ENCODE measurements at places on chromosomes 7 and 10.
A peak's percentile ranks its signal among the peaks of the same experiment; 100 is the strongest.

DNA sequence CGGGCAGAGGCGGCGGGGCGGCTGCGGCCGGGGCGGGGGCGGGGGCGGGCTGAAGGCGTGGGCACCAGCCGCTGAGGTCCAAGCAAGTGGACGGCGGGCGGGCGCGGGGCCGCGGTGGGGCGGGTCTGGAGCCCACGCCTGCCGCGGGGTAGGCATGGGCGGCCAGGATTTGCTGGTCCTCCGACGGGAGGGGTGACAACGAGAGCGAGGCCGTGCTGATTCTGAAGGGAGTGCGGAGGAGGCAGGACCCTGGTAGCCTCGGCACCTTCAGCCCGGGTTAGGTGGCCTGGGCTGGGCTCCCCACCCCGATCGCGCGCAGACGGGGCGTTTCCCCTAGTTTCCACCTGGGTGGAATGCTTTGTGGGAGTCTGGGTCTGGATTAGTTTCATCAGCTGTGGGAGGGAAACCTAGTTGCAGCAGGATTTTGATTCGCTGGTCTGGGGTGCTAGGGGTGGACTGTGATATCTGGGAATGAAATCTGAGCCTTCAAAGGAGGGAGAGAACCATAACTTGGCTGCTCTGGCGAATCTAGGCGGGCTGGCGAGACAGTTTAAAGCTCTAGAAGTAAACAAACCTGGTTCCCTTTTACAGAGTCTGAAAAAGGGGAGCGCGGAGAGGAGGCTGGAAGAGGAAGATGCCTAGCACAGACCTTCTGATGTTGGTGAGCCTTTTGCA lies 609 bp downstream of the SGPL1 start:
- DNase-seq = peak; percentile 14

DNA sequence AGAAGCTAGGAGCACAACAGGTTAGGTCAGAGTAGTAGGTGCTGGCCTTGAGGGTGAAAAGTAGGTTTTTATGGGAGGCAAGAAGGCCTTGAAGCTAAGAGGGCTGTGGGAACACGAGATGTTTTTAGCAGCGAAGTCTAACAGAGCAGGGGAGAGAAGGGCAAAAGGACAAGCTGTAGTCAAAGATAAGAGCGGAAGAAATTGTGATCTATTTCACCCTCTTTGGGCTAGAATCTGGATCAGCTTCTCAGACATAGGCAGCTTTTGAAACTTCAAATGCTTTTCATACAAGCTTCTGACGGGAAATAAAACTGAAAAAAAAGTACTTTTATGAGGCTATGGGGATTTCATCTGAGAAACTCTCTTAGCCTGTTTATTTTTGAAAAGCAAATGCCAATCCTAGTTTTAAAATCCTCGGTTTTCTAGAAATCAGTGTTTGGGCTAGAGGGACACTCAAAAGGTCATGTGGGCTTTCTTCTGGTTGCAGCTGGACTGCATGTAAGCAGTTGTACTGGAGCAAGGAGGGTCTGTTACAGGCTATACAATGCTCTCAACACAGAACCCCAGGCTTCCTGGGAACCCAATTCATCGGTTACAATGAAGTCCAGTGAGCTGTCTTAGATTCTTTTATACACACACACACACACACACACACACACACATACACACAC lies 83.6 kb downstream of the RNF216 start:
- DNase-seq = no peak

DNA sequence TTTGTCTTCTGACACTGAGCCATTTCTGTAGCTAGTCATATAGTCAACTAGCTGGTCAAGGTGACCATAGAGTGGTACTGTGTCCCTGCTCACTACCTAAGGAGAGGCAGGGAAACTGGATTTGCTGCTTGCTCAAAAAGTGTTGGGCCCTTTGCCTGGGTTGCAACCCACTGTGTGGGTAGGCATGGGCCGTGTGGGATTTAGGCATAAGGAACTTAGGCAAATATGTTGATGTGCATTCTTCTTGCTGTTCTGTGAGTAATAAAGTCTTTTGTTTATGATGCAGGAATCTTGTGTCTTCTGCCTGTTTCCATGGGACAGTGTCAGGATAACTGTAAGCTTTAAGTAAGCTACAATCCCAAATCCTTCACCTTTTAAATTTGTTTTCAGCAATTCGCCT lies 23.1 kb upstream of the TCTN3 start:
- DNase-seq = no peak

DNA sequence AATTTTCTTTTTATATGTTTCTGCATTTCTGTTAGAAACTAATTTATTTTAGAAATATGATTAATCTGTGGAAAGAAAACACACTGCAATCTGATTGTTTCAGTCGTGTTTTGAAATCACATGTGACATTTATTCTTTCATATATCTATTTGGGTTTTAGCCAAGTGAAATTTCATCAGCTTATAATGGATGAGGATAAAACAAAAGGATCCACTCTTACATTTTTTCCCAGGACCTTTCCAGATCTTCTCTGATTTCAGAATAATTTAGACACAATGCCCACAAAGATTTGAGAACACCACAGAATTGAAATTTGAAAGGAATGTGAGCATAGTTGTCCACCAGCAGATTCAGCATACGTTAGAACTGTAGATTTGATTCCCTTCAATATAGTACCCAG lies 29.1 kb downstream of the CBLL1 start:
- DNase-seq = no peak

DNA sequence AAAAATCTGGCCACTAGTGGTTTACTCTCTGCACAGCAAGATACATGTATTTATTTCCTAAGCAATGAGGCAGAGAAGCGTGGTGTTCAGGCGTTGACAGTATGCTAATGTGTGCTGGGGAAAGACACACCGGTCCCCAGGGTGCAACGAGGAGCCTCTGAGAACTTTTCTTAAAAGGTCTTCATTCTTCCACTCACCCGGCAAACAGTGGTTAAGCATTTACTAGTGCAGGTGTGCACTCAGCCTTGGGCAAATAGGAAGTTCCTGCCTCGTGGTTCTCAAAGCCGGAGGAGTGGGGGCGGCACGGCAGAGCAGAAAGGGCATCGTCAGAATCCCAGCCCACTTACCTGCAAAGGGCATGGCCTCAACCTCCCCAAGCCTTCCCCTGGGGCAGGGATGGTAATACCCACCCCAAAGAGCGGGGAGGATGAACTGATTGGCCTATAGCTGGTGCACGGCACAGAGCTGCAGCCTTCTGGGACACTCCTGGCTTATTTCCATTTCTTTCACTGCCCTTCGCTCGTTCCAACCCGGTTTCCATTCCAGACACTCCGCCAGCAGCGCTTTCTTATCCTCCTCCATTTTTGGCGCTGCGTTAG lies 184.3 kb upstream of the CTBP2 start:
- no peak for DNase-seq

- DNase-seq = no peak
Observed at GRCh38 chr7:128055637-128056036, 24.4 kb upstream of the LRRC4 start.

DNA sequence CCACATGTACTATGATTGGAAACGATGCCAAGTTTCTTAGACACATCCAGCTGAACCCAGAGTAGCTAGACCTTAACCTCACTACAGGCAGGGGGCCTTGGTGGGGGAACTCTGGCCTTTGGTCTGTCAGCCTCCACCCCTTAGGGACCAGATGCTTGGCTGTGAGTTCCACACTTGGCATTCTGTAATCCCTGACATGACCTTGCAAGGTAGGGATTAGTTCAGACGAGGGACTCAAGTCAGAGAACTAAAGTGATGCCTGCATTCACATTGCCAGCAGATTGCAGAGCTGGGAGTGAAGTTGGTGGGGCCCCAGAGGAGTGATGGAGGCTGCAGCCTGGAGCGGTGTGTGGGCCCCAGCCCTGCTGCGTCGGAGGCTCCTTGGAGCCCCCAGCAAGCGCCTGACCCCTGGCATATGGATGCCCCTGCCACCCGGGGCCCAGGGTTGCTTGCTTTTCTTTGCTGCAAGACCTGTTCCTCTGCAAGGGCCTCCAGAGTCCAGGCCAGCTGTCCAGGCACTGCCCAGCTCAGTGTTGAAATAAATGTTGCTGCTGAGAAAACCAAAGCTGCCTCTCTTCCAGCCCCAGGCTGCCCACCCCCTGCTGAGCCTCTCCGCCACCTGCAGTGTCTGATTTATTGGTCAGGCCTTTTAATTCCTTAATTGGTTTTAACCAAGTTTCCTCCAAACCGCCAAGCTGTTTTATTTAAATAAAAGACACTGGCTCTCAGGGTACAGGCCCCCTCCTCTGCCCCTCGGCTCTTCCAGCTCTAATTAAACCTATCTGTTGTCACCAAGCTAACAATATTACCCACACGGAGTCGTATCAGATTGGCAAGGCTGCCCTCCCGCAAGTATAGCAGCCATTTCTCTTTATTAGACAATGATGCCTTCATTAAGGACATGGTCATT lies 4.7 kb downstream of the NPTX2 start:
- DNase-seq = no peak

GRCh38 chr7:51079494-51079893 lies 237.1 kb downstream of the COBL start:
- DNase-seq = no peak

DNA sequence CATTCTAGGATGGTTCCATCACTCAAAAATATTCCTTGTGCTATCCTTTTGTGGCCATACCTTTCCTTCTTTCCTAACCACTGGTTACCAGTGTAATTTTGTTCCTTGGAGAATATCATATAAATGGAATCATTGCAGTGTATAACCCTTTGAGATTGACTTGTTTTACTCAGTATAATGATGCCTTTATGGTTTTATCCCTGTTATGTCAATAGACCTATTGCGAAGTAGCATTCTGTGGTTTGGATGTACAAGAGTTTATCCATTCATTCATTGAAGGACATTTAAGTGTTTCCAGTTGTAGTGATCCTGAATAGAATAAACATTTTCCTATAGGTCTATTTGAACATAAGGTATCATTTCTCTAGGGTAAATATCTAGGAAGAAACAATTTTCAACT lies 54.2 kb downstream of the RBM33 start:
- no peak for DNase-seq

- no peak for DNase-seq
Observed at GRCh38 chr10:29805134-29805723, 170.5 kb upstream of the SVIL start.

DNA sequence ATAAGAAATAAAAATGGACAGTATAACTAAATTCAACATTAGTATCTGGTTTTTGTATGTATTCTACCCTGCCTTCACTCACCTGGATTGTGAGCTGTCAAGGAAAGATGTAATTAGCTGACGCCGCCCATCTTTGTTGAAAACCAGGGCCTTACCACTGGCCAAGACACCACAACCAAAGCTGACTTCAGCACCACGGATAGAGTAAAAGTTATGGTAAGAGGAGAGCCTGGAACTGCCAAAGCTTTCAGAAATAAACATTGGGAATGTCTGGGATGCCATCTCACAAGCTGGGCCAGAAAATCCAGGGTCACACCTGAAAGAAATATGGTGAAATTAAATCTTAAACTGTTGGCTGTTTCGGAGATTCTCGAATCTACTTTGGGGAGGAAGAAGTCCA lies 190.1 kb upstream of the SLC26A5 start:
- DNase-seq = no peak

DNA sequence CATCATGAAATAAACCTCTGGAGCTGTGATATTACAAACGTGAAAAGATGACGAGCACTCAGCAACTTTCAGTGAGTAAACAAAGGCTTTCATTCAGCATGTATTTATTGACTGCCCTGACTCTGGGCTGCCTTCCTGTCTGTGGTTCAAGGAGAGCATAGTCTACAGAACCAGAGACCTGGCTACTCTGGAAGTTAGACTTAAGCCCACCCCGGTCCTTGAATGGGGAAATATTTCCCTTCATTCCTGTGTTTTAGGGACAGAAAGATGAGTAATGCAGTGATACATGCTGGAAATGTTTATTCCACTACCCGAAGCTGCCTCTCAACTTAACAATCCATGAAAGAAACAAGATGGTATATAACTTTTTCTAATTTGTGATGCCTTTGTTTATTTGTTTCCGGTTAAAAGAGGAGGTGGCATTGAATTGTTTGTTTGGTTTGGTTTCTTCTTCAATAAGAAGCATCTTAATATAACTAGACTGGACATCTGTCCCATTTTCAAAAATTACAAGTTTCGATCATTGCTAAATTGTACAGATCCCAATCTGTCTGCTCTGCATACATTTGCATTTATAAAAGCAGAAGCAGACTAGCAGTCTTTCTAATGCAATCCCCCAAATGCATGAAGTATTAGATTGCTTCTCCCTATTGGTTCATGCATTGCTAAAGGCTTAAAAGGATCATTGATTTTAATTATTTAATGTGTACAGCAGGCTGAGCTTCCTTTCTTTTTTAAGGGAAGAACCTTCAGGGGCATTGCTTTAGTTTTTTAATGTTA lies 57.7 kb downstream of the TRUB1 start:
- DNase-seq = no peak

- DNase-seq = no peak
Observed at GRCh38 chr10:97724341-97724941, 10.9 kb downstream of the MARVELD1 start.

DNA sequence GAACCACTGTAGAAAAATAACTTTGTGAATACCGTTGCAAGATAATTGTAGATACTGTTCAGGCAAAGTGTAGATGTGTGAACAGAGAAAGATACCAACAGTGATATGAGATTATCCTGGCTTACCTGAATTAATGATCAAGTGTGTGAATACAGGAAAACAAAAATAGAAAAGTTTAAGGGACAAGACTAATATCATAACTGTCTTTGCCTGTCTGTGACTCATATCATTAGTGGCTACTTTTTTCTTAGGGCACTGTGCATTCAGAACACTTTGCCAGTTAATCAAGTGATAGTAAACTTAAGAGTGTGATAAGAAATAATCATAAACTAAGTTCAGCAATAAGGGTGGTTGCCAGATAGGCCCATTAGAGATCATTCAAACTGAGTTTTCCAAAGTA lies 323.0 kb upstream of the LRGUK start:
- peak; percentile 26 for DNase-seq

- no peak for DNase-seq
Observed at GRCh38 chr10:23110722-23111516, 15.5 kb downstream of the MSRB2 start.

DNA sequence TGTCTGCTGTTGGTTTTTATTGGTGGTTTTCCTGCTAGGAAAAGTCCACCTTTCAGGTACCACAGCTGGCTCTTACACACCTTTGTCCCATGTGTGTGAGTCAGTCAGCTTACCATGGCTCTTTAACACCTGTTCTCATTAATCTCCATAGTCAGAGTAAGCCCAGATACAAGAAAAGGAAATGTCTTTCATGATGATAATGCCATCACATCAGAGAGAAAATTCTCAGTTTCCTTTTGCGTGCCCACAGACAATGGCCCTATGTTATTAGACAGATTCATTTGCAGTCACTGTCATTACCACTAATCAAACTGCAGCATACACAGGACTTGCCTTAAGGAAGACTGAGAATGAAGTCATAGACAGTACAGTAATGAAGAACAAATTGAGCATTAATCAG lies 1583.6 kb upstream of the LRRTM3 start:
- no peak for DNase-seq

DNA sequence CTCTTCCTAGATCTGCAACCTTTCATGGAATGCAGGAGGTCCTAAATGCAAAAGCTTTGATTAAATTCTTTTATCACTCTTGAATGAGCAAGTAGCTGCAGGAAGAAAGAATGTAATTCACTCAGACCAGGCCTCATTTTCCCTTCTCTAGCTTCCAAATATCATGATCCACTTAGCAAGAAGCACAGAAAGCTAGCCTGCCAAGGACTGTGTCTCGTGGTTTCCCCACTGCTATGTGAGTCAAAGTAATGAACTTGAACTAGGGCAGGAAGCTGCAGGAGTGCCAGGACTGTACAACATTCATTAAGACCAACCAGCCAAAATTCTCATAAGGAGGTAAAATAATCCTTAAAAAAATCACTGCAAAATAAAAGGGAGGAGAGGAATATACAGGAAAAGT lies 379.2 kb downstream of the CALN1 start:
- no peak for DNase-seq

GRCh38 chr7:2431260-2431867 lies 28.0 kb downstream of the CHST12 start:
- peak; percentile 46 for DNase-seq

Measured in T-helper 2 cell (primary cell).